ENCODE measurements at places on chromosomes 6 and 20. TPM values are rescaled to one million over a fixed set of nuclear protein-coding genes. Genes with fewer than 3 reads are reported as not detected.
A peak's percentile ranks its signal among the peaks of the same experiment; 100 is the strongest.

The RIN2 gene
- total RNA-seq: 34.8 TPM

The RING1 gene
- total RNA-seq: 18.8 TPM

The NOTCH4 gene
- 8.1 TPM for total RNA-seq

The RIPOR2 gene
- 13.6 TPM for total RNA-seq

The STX11 gene
- 5.9 TPM for total RNA-seq

The BANF2 gene
- total RNA-seq: not detected

The GRIK2 gene
- total RNA-seq: 3.7 TPM

The HLA-DMA gene
- total RNA-seq: 7.1 TPM

The TOX2 gene
- 0.89 TPM for total RNA-seq

The C20orf144 gene
- not detected for total RNA-seq

The BPIFB1 gene
- not detected for total RNA-seq

The GABBR1 gene
- 28.8 TPM for total RNA-seq

The MAP3K7 gene
- total RNA-seq: 29.3 TPM

- DNase-seq: no peak
These were observed 116.7 kb upstream of the PRSS16 start for GRCh38 chr6:27130668-27131428.

DNA sequence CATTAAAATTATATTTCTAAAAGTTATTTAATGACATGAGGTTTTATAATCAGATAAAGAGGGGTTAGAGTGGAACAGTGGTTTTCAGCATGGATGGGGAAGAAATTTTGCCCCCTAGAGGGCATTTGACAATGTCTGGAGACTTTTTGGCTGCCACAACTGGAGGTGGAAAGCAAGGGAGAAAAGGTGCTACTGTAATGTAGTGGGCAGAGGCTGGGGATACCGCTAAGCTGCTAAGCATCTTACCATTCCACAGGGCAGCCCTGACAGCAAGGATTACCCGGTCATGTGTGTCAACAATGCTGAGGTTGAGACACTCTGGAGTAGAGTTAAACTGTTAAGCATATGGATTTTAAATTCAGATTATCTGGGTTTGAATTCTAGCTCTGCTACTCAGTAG lies 52.9 kb upstream of the FABP7 start:
- no peak for DNase-seq

DNA sequence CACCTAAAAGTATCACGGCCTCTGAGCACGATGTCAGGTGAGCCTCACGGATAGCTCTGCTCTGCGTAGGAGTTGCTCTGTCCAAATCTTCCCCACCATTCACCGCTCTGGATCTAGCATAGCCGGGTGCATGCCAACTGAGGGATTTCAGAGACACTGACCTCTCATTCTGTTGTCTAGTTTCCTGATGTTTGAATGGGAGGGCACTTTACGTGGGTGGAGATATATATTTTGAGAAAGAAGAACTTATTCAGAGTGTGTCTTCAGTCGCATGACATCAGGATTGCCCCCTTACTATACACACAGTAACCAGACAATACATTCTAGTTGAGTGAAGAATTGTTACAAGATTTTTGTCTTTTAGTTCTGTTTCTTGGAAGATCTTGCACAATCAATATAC lies 96.5 kb upstream of the CITED2 start:
- DNase-seq: no peak

DNA sequence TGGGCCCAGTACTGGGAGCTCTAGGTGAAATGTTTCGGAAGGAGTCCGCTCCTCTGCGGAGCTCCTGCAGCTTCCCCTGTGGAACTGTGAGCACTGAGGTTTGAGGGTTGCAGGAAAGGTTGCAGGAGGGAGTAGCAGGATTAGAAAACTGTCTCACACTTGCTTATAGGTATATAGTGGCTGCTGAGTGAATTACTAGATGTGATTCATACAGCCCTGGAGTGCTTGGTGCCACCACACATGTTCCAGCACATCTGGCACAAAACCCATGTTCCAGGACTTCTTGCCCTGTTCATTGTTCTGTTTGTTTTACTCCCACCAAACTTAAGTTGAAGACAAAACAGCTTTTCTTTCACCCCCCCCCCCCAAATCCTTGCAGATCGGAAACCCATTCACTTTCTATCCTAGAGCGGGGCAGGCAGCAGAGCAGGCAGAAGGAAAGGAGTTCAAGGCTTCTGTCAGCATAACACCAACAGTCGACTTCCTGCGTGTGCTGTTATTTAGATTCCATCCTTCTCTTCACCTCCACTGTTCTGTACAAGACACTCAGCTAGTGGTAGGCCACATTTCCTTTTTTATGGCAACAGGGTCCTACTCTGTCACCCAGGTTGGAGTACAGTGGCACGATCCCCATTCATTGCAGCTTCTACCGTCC lies 669 bp upstream of the PEX6 start:
- peak; percentile 57 for DNase-seq

GRCh38 chr6:166977621-166978525 lies 21.3 kb upstream of the CEP43 start:
- DNase-seq: no peak

- no peak for DNase-seq
These were observed 23.4 kb downstream of the MGME1 start for GRCh38 chr20:17992224-17992637.

GRCh38 chr6:11699576-11699975 lies 79.0 kb downstream of the ADTRP start:
- no peak for DNase-seq

GRCh38 chr20:3092611-3093379 lies 8.3 kb upstream of the AVP start:
- DNase-seq: no peak

DNA sequence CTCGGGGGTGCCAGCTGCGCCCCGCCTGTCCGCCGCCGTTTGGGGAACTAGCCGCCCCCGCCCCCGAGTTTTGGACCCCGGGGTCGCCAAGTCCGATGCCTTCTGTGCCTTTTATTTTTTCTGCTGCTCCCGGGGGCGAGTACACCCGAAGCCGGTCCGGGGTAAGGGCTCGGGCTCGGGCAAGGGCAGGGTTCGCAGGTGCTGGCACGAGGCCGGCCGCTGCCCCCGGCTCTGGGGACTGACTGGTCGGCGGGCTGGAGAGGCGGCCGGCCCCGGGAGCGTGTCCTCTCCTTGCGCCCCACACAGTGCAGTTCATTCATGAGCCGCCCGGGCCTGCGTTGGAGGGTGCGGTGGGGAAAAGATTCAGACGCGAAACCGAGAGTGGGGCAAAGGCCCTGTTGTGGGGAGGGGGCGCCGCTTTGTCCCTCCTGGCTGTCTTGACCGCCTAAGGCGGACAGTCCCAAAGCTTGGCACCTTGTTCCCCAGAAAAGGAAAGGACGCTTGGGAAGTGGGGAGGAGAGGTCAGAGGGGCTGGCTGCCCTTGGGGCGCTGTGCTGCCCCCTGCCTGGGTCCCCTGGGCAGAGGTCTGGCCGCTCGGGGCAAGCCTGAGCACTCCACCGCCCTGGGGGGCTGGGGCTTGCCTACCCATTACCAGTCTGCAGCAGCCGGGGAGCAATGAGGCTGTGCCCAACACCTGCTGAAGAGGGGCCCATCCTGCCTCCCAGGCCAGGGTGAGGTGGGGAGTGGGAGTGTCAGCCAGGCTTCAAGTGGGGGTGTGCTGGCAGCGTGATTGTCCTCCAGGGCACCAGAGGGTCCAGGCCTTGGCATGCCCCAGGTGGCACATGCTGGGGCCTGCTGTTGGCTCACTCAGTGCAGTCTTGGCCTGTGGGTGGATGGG lies 915 bp downstream of the TMEM63B start:
- no peak for DNase-seq

DNA sequence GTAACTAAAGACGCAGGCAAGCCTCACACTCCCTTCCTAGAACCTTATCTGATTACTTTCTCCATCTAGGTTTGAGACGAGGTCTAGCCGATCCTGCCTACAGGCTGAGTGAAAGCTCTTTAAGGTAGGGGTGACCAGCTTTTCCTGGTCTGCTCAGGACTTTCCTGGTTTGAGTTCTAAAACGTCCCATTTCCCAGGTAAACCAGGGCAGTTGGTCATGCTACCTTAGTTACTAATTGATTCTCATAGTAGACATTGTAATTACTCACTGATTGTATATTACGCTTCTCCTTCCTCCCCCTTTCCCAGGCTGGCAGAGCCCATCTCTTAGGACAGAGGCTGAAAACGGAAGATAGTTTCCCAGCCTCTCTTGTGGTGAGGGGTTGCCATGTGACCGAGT lies 27.9 kb upstream of the RSPO4 start:
- DNase-seq: no peak

- DNase-seq: no peak
These were observed 534.7 kb upstream of the JARID2 start for GRCh38 chr6:14711056-14711703.

DNA sequence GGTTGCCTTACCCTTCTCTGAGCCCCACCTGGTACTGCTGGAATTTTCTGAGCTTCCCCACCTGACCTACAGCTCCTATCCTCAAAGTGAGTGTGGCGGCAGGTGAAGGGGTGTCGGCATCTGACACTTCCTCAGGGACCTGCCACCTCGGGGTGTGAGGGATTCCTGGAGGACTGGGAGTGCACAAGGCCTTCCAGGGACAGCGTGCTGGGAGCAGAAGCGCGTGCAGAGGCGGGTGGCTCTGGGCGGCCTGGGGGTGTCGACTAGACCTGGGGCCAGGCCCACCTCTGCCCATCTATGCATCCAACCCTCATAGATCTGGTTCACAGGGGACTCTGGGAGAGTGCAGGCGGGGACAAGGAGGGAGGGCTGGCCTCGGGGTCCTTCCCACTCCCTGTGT lies 7.8 kb downstream of the DLGAP4 start:
- no peak for DNase-seq

DNA sequence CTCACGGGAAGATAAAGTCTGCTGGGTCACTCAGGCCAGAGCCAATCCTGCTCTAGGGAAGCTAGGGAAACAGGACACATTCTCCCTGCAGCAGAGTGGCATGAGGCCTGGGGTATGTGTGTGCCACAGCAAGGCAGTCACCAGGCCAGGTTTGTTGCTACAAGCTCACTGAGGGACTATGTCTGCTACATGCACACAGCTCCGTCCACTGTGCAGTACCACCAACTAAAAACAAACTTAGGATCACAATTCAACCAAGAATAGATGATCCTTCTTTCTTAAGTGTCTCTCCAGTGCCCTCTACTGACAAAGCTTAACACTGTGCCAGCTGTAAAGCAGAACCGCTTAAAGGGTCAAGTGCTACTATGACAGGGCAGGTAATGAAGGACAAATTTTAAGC lies 192.5 kb downstream of the PTPRK start:
- no peak for DNase-seq

DNA sequence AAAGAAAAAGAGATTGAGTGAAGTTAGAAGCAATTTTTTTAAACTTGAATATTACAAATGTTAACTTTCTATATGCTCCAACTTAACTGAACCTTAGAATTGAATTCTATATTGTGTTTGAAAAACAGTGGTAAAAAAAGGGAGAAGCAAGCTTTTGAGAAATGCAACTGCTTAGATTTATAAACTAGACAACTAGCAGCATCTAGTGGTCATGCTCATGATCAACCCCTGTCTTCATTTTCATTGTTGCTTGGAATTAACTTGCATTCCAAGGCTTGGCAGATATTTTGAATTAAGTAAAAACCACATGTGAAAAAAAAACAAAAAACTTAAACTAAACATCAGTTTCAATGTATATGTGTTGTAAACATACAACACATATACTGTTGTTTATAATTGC lies 113.1 kb downstream of the C6orf58 start:
- no peak for DNase-seq

GRCh38 chr6:134519465-134519864 lies 201.6 kb upstream of the SGK1 start:
- no peak for DNase-seq

- no peak for DNase-seq
These were observed 103.4 kb upstream of the PDE10A start for GRCh38 chr6:165766457-165766856.

GRCh38 chr20:51979226-51979625 lies 176.9 kb upstream of the SALL4 start:
- no peak for DNase-seq
